ENCODE measurements at places on chromosomes 7 and 10.

- no peak for DNase-seq
Observed at GRCh38 chr7:130273081-130273932, 6.6 kb downstream of the CPA2 start.

DNA sequence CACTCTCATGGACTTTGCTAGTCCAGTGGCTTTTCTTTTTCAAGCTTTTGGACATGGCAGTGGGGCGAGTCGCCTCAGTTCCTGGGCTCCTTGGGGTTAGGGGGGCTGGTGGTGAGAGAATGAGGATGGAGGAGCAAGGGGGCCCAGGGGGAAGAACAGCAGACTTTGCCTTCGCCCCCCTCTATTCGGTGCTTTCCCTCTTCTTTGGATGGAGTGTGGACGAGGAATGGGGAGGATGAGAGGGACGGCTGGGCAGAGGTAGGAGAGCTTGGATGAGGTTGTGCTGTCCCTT, 255 bp downstream of the MAGI2 start:
- no peak for DNase-seq

- no peak for DNase-seq
Observed at GRCh38 chr7:133540096-133540860, 287.4 kb downstream of the EXOC4 start.

DNA sequence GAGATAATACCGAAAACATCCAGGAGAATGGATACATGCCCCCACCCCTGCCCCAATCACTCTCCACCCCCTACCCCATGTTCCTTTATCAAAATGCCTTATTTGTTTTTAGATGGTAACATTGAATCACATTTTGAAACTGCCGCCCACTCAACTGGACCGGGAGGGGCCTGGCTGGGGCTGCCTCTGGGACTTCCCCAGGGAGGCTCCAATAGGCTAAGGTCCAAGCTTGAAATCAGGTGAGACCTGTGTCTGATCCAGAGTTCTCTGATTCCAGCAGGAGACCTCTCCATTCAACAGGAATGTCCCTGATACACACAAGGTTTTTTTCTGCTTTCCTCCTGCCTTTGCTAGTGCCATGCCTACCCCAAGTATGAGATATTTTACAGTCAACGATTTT, 43.8 kb upstream of the ACSL5 start:
- DNase-seq = no peak

- DNase-seq = no peak
Observed at GRCh38 chr10:12484941-12485805, 135.8 kb downstream of the CAMK1D start.

DNA sequence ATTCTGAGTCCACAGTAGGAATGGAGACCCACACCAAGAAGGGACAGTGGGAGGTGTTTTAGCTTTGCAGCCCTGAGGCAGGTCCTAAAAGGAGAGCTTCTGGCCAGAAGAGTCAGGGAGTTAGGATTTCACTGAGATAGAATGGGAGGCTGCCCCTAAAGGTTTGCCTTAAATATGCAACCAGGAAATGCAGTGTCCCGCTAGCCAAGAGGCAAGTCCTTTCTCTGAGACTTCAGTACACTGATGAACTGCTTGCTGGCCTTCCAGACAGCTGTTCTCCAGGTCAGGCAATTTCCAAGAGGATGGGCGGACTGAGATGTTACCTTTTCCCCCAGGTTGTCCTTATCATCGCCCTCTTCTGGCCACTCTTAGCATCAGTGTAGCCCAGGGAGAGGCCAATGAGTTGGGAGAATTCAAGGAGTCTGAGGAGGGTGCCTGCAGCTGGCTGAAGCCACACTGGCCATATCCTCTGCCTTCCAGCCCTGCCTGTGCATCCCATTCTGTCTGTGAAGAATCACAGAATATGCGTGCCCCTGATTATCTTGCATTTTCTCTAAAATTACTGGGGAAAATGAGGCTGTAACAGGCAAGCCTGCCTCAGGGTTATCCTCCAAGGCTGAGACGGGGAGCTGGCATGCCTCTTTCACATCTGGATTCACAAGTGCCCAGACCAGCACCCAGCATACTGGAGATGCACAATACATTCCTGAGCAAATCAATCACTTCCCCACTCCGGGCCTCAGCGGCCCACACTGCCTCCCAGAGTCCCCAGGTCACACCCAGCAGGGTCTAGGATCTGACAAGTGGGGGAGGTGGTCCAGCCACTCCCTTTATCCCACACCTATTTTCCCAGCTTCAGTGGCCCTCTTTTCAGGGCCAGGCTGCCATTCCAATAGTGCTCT, 2.4 kb downstream of the TLL2 start:
- peak; percentile 72 for DNase-seq

DNA sequence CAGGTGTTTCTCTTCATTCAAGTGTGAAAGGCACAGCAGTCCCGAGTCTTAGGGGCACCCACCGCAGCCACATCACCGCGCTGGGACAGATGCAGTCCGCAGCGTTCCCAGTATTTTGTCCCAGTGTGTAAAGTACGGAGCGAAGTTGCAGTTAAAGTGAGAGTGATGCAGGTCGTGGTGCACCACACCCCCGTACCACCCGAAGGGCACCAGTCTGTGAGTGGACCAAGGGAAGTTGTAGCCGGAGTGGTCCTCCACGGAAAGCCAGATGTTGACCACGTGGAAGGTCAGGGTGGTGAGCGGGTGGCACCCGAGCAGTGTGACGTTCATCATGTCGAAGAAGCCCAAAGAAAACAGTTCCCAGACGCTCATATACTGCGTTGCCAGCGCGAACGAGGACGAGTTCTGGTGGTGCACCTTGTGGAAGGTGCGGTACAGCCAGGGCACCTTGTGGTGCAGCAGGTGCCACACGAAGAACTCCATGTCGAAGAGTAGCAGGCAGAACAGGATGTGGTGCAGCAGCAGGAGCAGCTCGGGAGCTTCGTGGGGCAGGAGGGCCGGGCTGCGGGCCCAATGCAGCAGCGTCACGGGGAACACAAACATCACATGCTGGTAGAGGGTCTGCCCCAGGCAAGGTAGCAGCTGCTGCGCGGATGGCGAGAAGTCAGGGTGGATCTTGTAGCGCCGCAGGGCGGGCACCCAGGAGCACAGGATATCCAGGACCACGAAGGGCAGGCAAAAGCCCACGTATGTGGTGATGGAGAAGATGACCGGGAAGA, 526 bp downstream of the CH25H start:
- no peak for DNase-seq

GRCh38 chr7:130615583-130615982, 53.0 kb downstream of the COPG2 start:
- no peak for DNase-seq

- DNase-seq = no peak
Observed at GRCh38 chr10:12388671-12389070, 39.3 kb downstream of the CAMK1D start.

DNA sequence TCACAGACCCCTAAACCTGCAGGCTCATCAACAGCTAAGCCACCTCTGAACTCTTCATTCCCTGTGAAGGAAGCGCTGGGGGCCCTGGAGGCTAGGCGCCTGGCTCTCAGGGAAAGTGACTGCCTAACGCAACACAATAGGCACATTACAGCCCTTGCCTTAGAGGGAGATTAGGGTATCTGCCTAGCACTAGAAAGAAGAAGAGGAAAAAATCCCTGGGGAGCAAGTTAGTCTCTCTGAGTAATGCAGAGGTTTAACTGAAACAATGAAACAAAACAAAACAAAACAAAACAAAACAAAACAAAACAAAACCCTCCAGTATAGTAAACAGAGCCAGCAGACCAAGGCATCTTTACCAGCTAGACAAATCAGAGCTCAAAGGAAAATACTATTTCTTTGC, 2.6 kb downstream of the ZNF777 start:
- no peak for DNase-seq

DNA sequence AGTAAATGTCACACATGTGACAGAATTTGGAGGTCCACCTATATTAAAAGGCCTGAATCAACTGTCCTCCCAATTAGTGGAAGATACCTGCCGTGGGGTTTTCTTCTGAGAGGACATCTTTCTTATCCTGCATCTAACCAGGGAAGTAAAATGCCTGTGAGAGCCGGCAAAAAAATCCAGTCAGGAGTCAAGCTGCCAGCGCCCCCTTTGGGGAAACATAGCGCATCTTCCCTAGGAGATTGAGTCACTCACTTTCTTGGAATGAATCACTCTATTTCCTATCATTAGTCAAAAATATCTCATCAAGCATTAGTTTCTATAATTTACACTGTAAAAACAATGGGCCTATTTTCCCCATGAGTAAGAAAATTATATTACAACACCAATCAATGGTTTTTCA, 66.4 kb upstream of the ANK3 start:
- no peak for DNase-seq

DNA sequence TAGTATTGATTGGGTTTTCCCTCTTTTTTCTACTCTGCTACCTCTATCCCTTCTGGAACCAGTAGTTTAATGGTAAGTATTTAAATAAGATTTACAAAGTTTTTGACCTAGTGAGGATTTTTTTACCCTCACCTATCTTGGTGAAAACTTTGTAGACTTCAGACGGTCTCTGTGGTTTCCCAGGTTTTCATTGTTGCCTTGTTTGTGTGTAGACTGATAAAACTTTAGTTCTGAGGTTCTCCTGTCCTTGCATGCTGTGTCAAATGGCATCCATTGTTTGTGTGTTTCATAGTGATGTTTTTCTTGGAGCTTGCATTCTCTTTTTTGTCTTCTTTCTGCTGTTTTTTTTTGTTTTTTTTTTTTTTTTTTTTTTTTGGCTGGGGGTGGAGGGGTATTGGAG, 22.6 kb downstream of the ZNRF2 start:
- no peak for DNase-seq

GRCh38 chr7:151339651-151340382, 1.8 kb upstream of the NUB1 start:
- no peak for DNase-seq

DNA sequence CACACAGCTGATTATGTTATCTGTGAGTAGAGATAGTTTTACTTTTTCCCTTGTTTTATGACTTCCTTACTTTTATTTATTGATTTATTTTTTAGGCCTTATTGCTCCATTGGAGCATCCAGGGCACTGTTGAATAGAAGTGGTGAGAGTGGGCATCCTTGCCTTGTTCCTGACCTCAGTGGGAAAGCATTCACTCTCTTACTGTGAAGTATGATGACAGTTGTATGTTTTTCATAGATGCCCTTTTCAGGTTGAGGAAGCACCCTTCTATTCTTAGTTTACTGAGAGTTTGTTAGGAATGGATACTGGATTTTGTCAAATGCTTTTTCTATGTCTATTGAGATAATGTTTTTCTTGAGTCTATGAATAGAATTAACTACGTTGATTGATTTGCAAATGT, 88.6 kb downstream of the XRCC2 start:
- DNase-seq = no peak

- no peak for DNase-seq
Observed at GRCh38 chr7:54799792-54800191, 40.8 kb upstream of the SEC61G start.

GRCh38 chr10:103784723-103785418, 70.5 kb downstream of the SH3PXD2A start:
- DNase-seq = no peak

DNA sequence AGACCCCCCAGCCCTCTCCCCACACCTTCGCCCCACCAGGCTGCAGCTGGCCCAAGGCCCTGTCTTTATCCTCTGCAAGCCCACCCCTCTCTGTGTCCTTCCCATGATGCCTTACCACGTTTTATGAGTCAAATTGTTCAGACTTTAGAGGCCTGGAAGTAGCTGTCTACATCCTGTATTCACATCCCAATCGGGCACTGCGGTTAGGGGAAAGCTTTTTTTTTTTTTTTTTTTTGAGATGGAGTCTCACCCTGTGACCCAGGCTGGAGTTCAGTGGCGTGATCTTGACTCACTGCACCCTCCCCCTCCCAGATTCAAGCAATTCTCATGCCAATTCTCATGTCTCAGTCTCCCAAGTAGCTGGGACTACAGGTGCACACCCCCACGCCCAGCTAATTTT, 121.5 kb upstream of the SH2B2 start:
- no peak for DNase-seq

GRCh38 chr10:14282276-14282675, 48.4 kb downstream of the FRMD4A start:
- DNase-seq = no peak

- no peak for DNase-seq
Observed at GRCh38 chr10:108735380-108735779, 1187.9 kb downstream of the XPNPEP1 start.

GRCh38 chr7:4113271-4113670, 568.8 kb upstream of the FOXK1 start:
- DNase-seq = no peak

DNA sequence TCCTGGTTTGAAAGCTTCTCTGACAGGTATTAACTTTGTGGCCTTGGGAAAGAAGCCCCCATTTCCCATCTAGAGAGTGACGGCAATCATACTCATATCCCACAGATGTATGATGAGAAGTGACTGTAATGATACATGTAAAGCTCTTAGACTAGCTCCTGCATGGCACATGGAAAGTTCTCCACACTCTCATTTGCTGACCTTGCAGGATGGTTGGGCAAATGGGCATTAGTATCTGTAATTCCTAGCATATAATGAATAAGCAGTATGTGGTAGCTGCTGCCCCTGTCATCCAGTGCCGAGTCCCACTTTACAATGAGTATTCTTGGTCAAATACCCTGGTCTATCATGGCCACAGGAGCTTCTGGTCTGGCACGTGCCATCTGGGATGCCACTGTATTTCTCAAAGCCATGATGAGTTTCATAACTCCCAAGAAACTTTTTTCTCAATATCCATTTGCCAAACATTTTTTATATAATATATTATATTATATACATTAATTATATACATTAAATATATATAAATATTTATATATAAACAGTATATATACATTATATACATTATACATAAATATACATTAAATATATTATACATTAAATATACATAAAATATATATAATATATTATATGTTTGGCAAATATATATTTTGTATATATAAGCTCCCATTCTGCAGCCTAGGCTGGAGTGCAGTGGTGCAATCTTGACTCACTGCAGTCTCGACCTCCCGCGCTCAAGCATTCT, 106.5 kb upstream of the FZD1 start:
- DNase-seq = no peak

- peak; percentile 77 for DNase-seq
Observed at GRCh38 chr10:60549686-60550085, 160.0 kb upstream of the ANK3 start.

DNA sequence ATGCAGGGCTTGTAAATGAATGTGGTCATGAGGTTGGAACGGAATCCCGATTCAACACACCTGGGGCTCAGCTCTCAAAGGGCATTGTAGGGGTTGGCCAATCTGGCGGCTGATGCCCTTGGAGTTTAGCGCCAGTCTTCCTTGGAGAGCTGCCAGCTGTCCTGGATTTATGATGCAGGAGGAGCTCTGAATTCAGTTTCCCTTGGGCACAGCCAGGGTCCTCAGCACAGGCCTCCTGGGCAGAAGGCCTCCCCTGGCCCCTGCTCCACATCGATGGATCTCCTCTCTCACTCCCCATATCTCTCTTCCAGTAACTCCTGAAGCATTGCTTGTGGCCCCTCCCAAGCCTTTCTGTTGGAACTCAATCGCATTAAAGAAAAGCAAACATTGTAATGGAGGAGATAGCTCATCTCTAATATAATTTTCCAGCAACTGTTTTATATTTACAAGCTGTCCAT, 985 bp upstream of the CYTH3 start:
- DNase-seq = no peak
